ENCODE measurements at places on chromosomes 13 and 19. TPM values are rescaled to one million over a fixed set of nuclear protein-coding genes. Genes with fewer than 3 reads are reported as not detected.

GRCh38 chr19:34508540-34508939 is 27.0 kb downstream of the WTIP start:
- no peak overlapping the region for H3K27ac ChIP-seq
- no peak overlapping the region for H3K4me3 ChIP-seq
- H3K27me3 ChIP-seq, result no peaks in the 10 kb centered on the region
- H3K4me1 ChIP-seq, result no peaks in the 10 kb centered on the region
- no peak for DNase-seq

DNA sequence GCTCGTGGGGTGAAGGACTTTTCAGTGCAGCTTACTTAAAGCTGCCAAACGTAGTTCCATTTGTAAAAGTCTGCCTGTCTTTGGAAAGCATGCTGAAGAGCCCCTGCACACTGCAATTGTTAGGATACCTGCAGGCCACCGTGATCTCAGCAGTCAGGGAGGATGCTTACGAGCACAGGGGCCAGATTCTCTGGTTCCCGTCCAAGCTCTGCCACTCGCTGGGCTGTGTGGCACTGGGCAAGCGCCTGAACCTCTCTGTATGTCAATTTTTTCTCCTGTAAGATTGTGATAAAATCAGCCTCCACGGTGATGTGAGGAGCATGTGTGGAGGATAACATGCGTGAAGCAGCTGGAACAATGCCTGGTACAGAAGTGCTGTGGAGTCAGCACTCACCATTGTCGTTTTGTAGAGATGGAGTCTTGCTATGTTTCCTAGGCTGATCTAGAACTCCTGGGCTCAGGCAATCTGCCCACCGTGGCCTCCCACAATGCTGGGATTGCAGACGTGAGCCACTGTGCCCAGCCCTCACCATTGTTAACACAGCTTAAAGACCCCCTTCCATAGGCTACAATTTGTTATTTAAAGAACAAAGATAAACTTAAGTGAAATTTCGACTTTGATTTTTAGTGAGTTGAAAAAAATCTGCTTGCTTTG is 3.5 kb downstream of the ADPRHL1 start:
- no peak for DNase-seq
- peak overlapping the region; percentile 86 for H3K27ac ChIP-seq
- H3K4me3 ChIP-seq, result peak overlapping the region; percentile 17
- H3K4me1 ChIP-seq, result no peaks in the 10 kb centered on the region
- no peaks in the 10 kb centered on the region for H3K36me3 ChIP-seq

DNA sequence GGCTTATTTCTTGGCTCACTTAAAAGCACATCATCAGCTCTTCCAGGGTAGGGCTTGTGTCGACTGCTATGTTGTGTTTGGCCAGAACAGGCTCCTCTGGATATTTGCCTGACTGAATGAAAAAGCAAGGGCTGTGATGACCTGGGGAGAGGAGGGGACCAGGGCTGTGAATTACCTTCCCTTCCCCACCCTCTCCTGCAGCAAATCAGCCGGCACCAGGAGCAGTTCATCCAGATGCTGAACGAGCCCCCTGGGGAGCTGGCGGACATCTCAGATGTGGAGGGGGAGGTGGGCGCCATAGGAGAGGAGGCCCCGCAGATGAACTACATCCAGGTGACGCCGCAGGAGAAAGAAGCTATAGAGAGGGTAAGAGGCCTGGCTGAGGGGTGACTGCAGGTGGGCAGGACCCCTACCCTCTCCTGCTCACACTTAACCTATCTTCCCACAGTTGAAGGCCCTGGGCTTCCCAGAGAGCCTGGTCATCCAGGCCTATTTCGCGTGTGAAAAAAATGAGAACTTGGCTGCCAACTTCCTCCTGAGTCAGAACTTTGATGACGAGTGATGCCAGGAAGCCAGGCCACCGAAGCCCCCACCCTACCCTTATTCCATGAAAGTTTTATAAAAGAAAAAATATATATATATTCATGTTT is 4.4 kb downstream of the GADD45GIP1 start:
- peaks cover 7% of the 10 kb centered on the region for H3K4me1 ChIP-seq
- no peak overlapping the region for H3K27ac ChIP-seq
- no peaks in the 10 kb centered on the region for H3K27me3 ChIP-seq

- no peaks in the 10 kb centered on the region for H3K4me1 ChIP-seq
- H3K27me3 ChIP-seq, result no peaks in the 10 kb centered on the region
- DNase-seq, result no peak
- H3K27ac ChIP-seq, result no peak overlapping the region
- no peaks in the 10 kb centered on the region for H3K36me3 ChIP-seq
These were observed 83.1 kb downstream of the IRS2 start for GRCh38 chr13:109703250-109703649.

DNA sequence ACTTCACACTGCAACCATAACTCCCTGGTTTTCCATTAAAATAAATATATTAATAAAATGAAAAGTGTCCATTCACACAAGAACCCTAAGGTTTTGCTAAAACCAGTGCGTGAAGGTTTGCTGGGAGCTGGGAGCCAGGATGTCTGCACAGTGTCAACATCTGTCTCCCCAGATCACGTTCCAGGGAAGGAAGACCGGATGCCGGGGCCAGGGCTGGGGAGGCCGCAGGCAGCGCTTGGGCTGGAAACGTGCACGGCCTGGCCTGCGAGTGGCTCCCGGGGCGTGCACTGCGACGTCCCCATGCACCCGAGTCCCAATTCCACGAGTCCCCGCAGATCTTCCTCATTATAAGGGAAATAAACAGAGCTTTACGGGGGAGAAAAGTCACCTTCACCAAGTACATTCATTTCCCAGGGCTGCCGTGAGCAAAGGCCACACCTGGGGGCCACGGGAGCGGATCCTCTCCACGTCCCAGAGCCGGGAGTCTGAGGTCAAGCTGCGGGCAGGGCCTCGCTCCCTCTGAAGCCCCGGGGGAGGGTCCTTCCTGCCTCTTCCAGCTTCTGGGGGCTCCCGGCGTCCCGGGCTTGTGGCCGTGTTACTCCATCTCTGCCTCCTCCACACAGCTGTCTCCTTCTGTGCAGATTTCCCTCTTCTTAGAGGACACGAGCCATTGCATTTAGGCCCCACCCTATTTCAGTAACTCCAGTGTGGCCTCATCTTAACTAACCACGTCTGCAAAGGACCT is 12.8 kb downstream of the SHC2 start:
- DNase-seq, result no peak
- no peaks in the 10 kb centered on the region for H3K4me1 ChIP-seq
- H3K27me3 ChIP-seq, result no peaks in the 10 kb centered on the region
- H3K27ac ChIP-seq, result no peak overlapping the region
- H3K36me3 ChIP-seq, result no peaks in the 10 kb centered on the region
- no peak overlapping the region for H3K4me3 ChIP-seq

GRCh38 chr13:27933580-27934328 is 14.0 kb downstream of the PDX1 start:
- no peak overlapping the region for H3K27ac ChIP-seq
- H3K4me1 ChIP-seq, result no peaks in the 10 kb centered on the region
- H3K4me3 ChIP-seq, result no peak overlapping the region

DNA sequence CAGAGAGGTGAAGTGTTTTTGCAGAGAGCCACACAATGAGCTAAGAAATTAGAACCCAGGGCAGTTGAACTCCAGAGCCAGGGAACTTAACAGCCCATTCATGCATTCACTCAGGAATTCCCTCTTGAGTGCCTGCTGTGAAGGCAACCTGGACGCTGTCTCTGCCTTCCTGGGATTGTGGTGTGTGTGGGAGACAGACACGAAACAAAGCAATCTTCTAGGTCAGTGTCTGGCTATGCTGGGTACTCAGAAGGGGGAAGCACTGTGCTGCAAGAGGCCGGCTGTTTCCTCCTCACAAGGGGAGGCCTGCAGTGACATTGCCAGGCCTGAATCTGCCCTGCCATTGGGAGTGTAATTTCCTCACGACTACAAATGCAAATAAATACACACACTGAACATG is 9.7 kb downstream of the BCKDHA start:
- no peak for DNase-seq
- H3K27me3 ChIP-seq, result no peaks in the 10 kb centered on the region
- no peak overlapping the region for H3K27ac ChIP-seq
- no peaks in the 10 kb centered on the region for H3K4me1 ChIP-seq

- no peak overlapping the region for H3K4me3 ChIP-seq
- H3K27me3 ChIP-seq, result no peaks in the 10 kb centered on the region
- no peak overlapping the region for H3K27ac ChIP-seq
- H3K4me1 ChIP-seq, result no peaks in the 10 kb centered on the region
- no peaks in the 10 kb centered on the region for H3K36me3 ChIP-seq
- DNase-seq, result no peak
These were observed 11.8 kb upstream of the TLE5 start for GRCh38 chr19:3073931-3074595.

DNA sequence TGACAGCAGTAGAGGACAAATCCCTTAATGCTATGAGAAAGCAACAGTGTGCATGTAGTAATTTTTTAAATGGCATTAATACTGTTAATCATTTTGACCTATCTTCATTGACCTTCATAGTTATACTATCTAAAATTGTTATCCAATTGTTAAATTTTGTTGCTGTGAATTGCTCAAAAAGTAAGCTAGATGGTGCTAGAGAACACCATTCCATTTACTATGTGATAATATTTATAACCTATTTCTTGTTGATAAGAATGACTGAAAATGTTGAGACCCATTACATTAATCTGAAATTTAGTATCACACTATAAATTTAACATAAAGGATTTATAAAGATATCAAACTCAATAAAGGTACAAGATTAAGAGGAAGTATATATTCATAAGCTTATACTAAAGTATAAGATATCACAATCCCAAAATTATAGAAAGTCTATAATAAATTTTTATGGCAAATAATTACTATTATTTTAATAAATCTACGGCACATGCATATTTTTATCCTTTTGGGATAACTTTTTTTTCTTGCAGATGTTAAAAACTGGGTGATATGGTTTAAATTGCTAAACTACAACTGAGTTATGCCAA is 1573.3 kb downstream of the PCDH9 start:
- DNase-seq, result no peak
- no peak overlapping the region for H3K4me3 ChIP-seq
- no peak overlapping the region for H3K27ac ChIP-seq
- H3K36me3 ChIP-seq, result no peaks in the 10 kb centered on the region

DNA sequence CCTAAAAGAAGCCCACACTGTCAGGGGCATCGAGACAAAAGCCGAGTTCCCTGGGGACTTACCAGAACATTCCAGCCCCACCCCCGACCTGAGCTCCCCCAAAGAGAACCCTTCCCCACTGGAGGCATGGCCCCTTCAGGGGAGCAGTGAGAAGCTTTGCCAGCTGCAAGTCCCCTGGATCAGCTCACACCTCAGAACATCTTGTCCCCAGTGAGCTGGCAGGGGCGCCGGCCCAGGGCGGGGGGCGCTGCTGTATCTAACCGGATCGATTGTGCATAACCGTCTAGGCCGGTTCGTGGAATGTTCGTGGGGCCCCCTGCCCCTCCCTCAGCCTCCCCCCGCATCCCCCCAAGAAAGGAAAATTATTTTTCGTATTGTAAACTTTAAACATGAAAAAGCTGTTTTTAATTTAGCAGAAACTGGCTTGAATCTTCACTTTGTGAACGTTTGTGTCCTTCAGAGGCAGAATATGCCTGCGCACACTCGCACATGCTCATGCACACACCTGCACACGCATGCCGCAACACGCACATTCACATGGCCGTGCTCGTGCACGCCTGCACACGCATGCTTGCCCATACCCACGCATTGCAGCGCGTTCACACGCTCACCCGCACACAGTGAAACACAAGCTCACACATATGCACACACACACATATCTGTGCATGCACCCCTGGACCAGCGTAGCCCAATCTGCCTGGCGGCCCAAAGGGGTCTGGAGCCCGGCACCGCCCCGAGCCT is 12.0 kb upstream of the CRTC1 start:
- no peaks in the 10 kb centered on the region for H3K4me1 ChIP-seq
- no peak for DNase-seq
- no peak overlapping the region for H3K27ac ChIP-seq
- no peak overlapping the region for H3K4me3 ChIP-seq

Gene WDR87
- not detected for total RNA-seq

Gene FGF21
- total RNA-seq, result not detected
